GM13976 (cell line): ENCODE measurements at places on chromosomes 3 and 15.

- DNase-seq, result no peak
These were observed 33.6 kb downstream of the AKAP13 start for GRCh38 chr15:85414037-85414436.

- no peak for DNase-seq
These were observed 122.7 kb downstream of the MEIS2 start for GRCh38 chr15:36977659-36978058.

GRCh38 chr15:38682861-38683260 is 118.2 kb upstream of the RASGRP1 start:
- DNase-seq, result no peak

DNA sequence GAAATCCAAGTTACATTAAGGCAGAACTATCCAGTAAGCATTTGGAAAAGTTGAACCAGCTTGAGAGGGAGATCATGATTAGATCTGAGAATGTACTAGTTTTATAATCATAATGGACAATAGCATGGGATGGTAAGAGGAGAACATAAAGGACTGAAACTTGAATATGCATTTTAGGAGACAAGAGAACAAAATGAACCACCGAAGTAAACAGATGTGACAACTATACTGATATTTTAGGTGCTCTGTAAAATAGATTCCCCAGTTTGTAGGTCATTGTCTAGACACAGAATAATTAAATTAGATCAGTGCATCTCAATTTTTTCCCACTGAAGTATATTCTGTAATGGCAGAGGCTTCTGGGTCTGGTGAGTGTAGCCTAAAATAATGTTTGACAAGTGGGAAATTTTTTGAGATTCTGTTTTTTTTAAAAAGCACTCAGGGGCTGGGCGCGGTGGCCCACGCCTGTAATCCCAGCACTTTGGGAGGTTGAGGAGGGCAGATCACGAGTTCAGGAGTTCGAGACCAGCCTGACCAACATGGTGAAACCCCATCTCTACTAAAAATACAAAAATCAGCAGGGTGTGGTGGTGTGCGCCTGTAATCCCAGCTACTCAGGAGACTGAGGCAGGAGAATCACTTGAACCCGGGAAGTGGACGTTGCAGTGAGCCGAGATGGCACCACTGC is 16.3 kb downstream of the ECT2 start:
- no peak for DNase-seq

DNA sequence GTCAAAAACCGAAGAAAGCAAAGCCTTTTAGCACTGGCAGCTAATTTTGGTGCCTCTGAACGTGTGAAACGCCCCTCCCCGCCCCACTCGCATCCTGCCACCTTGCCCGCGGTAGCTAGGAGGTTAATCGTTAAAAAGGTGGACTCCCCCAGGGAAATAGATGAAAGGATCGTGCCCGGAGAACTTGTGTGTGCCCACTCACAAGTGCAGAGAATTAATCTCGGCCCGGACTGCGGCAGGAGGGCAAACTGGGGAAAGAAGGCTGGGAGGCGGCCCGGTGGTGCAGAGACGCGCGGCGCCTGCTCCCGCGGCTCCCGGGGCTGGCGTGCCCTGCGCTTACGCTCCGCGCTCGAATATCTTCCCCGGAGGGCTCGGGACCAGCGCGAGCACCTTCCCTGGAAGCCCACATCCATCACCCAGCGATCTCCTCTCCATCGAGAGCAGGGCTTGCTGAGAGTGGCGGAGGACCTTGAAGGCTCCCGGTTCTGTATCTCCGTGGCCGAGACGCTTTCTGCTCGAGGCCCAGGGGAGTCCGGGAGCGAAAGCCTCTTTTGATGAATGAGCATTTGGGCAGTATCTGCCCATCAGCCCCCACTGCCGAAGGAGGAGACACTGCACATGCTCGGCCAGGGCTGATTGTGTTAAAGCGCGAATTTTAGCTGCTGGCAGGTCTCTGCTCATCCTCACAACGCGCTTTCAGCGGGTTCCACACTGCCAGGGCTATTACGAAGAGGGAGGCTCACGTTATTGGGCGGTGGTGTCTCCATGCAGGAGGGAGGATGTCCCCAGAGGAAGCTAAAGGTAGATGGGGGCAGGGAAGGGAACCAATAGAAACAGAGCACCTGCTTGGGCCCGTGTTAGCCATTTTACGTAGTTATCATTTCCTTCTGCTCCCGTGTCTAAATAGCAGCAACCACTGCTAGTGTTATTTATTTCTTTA is 1.3 kb upstream of the SPTSSB start:
- peak; percentile 41 for DNase-seq

GRCh38 chr15:50800715-50801114 is 35.2 kb upstream of the SPPL2A start:
- peak; percentile 32 for DNase-seq

- DNase-seq, result no peak
These were observed 101.8 kb upstream of the RBMS3 start for GRCh38 chr3:29178809-29179793.

GRCh38 chr3:86562090-86562489 is 428.9 kb downstream of the VGLL3 start:
- DNase-seq, result no peak

- DNase-seq, result no peak
These were observed 9.9 kb upstream of the ANPEP start for GRCh38 chr15:89824607-89824867.

- peak; percentile 46 for DNase-seq
These were observed 54.5 kb downstream of the ST3GAL6 start for GRCh38 chr3:98817547-98818041.

GRCh38 chr3:150409512-150410310 is 1.6 kb downstream of the TSC22D2 start:
- peak; percentile 72 for DNase-seq

DNA sequence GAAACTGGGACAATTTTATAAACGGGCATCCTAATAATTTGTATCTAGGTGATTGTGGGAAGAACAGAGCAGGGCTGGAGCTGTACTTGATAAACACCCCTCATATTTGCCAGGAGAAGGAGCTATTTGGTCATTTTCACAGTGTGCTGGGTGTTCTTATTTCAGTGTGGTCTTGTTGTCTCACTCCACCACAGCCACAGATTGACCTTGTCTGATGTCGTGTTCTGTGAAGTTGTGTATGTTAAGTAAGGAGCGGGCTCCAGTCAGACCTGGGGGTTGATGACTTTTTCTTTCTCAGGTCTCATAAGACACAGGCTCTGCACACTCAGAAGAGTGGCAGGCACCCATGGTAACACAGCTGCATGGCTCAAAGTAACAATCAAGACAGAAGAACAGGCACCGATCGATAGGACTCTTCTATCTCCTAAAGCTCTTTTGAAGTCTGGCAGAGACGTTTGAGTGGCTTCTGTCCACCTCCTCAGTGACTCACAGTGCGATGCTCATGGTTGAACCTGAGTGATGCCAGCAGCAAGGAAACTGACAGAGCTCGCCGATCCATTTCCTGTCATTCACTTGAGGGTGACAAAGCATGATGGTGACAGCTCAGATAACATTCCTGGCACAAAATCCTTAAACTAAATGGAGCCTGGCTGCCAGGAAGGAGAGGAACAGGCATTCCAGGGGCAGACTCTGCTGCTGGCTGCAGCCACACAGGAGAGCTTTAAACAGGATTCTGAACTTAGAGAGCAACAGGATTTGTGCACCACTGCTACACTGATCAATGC is 20.8 kb downstream of the DPH3 start:
- no peak for DNase-seq

DNA sequence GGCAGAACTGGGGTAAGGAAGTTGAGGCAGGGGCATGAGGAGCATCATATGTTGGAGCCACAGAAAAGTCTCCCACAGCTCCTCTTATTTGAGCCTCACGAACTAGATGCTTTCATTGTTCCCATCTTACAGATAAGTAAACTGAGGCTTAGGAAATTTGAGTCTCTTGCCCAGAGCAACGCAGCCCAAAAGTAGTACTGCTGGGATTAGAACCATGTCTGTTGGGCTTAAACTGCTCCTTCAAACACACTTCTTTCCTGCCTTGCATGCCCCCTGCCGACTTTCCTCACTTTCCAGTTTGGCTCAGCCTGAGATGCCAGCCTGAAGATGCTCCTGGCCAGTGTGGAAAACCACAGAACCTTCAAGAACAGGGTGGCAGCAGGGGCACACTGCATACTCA is 43.1 kb upstream of the SLC6A6 start:
- no peak for DNase-seq

GRCh38 chr3:173287361-173287760 is 110.2 kb upstream of the NLGN1 start:
- no peak for DNase-seq

DNA sequence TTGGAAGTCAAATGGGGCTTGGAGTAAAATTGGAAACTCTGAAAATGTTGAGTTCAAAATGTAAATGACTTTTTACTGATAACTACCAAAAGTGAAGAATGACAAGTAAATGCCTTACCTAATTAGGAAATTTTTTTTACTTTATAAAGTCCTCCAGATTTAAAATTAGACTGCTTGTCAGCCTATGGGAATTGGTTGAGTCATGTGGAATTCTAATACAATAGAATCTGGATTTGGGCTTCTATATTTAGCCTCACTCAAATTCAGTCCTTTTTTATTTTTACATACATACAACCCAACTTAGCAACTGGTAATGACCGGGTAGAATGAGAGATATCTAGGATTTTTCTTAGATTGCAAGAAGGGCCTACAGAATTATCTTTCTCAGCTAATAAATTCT is 158.9 kb upstream of the CADPS start:
- DNase-seq, result no peak

DNA sequence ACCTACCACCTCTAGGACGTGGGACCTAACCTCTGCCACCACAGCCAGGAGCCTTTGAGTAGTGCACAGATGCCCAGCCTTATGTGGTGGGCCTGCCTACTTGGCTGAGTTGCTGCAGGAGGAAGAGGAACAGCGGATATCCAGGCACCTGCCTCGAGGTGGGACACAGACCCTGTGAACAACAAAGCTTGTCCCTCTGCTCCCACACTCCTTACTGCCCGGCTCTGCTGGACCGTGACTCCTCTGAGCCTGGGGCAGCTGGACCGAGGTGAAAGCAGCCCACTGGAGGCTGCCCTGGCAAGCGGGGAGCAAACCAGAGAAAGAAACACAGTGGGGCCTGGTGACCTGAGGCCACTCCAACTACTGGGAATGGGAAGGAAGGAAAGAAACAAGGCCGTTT is 97.8 kb downstream of the SEC22A start:
- no peak for DNase-seq

GRCh38 chr15:88543065-88543776 is 3.3 kb downstream of the DET1 start:
- DNase-seq, result no peak

DNA sequence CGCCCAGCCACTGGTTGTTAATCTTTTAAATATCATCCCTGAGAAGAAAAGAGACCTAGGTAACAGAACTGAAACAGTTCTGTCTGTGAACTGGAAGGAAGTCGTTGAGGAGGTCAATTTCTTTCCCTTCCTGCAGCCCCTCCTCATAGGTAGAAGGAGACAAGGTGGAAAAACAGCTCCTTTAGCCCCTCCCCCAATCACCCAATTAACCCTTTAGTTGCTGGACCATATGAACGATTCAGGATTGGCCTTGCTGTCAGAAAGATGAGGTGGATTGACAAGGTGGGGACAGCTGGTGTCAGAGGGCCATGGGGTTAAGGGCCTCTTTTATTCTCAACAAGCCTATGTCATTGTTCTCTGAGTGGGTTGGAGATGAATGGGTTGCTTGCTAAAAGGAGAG is 36.0 kb upstream of the ZNF445 start:
- no peak for DNase-seq

DNA sequence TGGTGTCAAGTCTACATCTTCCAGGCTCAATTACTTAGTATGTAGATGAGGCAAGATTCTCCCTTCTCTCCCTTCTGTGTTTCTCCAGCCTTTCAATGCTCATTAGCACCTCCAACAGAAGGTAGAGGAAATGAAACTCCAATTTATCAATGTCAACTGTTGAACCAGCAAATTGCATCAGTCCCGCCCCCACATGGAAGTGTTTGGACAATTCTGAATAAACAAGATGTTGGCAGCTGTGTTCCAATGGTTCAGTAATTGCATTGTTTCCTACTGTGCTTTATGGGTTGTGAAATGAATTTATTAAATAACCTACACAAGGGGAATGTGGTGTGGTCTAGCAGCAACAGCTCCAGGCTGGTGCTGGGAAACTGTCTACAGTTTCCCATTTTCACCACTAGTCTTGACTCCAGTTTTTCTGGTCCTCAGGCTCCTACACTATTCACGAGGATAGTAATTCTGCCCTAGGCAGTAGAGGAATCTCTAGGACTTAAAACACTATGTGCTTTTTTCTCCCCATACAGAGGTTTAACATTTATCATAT is 91.9 kb downstream of the MB21D2 start:
- no peak for DNase-seq

DNA sequence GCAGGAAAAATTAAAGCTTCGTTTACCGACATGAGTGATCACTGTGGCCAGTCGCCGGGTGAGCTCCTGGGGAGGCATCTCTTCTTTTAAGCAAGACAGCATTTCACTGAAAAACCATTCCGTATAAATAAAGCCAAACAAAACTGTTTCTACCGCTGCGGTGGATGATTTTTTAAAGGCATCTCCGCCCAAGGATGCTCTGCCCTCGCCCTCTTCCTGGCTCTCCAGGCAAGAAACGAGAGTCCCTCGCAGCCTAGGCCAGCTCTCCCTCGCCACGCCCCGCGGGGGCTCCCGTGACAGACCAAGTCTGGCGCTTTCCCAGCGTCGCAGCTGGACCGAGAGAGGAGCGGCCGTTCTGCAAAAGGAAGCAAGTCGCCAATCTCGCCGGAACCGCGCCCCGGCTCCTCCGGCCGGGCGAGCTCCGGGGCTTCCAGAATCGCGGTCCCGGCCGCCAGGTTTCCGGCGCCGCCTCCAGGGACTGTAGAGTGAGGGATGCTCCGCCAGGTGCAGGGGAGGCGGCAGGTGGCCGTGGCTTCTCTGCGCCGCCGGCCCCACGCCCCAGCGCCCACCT is 458 bp downstream of the MCF2L2 start:
- DNase-seq, result peak; percentile 69

DNA sequence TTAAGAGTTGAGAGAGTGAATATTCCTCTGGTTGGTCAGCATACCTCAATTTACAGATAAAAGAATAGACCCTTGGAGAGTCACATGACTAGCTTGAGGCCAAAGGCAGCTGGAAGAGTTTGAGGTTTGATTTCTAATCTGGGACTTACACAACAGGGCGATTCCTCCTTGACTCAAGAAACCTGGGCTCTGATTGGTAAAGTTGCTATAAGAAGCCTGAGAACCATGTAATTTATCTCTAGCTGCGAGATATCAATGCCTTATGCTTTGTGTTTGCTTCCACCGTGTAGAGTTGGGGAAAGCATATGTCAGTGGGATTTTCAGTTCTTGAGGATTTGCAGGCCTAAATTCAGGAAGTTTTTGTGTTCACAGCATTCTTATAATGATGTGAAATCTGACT is 206.0 kb downstream of the KLHL25 start:
- DNase-seq, result no peak
